Caco-2 (cell line): ENCODE measurements at places on chromosomes 4 and X.

- peak; percentile 72 for DNase-seq
Observed at GRCh38 chr4:39706741-39707511, 9.0 kb downstream of the UBE2K start.

DNA sequence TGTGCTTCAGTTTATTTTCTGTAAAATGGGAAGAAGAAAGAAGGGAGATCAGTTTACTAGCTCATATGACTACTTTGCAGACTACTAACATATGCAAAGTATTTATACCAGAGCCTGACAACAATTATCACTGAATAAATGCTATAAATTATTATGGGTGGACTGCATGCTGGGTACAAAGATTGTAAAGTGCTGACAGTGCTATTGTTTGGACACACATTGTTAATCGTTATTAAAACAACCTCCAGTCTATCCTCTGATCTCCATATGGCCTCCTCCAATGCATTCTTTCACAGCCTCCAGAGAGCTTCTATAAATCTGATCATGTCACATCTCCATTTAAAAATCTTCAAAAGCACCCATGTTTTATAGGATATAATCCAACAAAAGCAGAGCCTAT lies 90.1 kb upstream of the HS3ST1 start:
- no peak for DNase-seq

- DNase-seq: no peak
Observed at GRCh38 chr4:103664436-103665075, 55.2 kb downstream of the TACR3 start.

GRCh38 chr4:172980219-172980618 lies 188.4 kb upstream of the GALNT7 start:
- DNase-seq: no peak

- no peak for DNase-seq
Observed at GRCh38 chrX:153338836-153339235, 4.9 kb downstream of the ZNF275 start.

DNA sequence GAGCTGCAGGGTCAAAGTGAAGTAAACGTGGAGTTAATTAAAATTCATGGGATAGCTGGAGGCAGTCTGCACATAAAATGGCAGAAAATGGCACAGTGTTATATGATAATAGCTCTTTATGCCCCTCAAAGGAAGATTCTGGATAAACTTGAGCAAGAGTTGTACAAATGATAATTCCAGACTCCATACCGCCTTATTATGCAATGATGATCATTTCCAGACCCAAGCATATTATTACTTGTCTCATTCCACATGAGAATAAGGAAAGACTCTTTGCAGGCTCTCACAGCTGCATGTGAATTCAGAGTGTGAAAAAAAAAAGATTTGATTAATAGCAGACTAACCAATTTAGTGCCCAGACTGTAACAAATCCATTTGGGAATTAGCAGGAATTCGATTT lies 105.4 kb downstream of the STK32B start:
- DNase-seq: no peak

DNA sequence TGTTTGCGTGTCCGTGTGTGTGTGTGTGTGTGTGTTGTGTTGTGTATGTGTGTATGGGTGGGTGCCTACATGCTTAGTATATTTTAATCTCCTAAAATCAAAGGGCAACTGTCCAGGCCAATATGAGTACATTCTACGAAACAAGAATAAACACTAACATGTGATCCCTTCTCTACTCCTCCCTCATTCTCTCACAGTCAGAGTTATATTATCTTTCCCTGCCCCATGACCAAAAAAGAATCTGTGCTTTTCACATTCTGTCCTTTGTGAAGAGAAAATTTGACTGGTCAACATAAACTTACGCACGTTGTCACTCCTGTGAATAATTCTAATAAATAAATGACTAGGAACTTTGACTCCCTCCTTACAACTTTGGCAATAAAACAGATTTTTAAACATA lies 532.9 kb downstream of the DMD start:
- no peak for DNase-seq

- DNase-seq: no peak
Observed at GRCh38 chrX:9875801-9876200, 89.6 kb downstream of the SHROOM2 start.

GRCh38 chr4:20825505-20825904 lies 125.2 kb downstream of the PACRGL start:
- no peak for DNase-seq

GRCh38 chr4:175891851-175892250 lies 79.8 kb upstream of the GPM6A start:
- DNase-seq: no peak

- DNase-seq: no peak
Observed at GRCh38 chrX:56817179-56817578, 88.1 kb downstream of the NBDY start.

DNA sequence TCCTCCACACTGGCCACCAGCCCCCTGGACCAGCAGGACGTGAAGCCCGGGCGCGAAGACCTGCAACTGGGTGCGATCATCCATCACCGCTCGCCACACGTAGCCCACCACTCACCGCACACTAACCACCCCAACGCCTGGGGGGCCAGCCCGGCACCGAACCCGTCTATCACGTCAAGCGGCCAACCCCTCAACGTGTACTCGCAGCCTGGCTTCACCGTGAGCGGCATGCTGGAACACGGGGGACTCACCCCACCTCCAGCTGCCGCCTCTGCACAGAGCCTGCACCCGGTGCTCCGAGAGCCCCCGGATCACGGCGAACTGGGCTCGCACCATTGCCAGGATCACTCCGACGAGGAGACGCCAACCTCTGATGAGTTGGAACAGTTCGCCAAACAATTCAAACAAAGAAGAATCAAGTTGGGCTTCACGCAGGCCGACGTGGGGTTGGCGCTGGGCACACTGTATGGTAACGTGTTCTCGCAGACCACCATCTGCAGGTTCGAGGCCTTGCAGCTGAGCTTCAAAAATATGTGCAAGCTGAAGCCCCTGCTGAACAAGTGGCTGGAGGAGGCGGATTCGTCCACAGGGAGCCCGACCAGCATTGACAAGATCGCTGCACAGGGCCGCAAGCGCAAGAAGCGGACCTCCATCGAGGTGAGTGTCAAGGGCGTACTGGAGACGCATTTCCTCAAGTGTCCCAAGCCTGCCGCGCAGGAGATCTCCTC lies 600 bp downstream of the POU3F4 start:
- DNase-seq: no peak

- no peak for DNase-seq
Observed at GRCh38 chr4:155566354-155566753, 100.3 kb upstream of the GUCY1A1 start.

GRCh38 chr4:2910409-2910808 lies 52.8 kb downstream of the NOP14 start:
- DNase-seq: no peak

GRCh38 chrX:2676794-2677675 lies 14.1 kb upstream of the CD99 start:
- DNase-seq: peak; percentile 76

DNA sequence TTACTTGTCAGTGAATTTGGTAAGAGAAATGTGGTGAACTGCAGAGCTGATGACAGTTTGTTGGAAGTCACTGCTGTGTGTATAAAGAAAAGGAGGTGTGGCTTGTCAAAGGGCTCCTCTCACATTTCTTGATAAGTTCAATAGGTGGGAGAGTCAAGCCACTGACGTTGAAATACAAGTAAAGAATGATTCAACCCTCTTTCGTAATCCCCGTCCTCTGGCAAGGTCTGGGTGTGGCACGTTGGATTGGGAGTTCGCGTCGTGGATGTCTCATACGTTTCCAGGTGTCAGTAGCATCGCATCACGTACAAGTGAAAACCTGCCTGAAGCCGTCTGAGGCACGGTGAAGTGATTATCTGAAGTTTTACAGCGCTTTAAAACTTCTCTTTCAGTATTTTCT lies 76.4 kb downstream of the EGF start:
- DNase-seq: peak; percentile 27

DNA sequence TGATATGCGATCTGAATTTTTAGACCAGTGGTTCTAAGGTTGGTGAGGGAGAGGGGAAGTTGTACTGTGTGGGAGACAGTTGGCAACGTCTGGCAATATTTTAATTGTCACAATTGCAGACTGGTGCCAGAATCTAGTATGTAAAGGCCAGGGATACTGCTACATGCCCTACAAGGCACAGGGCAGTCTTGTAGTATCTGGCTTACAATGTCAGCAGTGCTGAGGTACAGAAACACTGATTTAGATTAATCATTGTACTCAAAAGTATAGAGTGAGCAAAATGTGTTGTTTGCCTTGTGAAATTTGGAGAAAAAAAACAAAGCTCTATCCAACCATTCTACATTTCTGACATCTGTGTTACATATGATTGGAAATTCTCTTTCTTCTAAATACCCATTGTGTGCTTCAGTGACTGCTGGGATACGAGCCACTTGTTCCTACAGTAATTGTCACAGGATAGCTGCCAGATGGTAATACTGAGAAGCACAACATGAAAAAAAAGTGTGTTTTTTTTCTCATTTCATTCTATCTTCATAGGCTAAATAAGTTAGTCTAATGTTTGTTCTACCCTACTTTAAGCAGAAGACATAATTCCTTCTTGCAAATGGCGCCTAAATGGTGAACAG lies 526.7 kb upstream of the AGA start:
- DNase-seq: no peak

GRCh38 chr4:40473578-40474388 lies 138.7 kb downstream of the CHRNA9 start:
- DNase-seq: peak; percentile 76

- no peak for DNase-seq
Observed at GRCh38 chrX:131061306-131061705, 3.2 kb downstream of the ARHGAP36 start.

- DNase-seq: no peak
Observed at GRCh38 chrX:153685751-153686696, 1.7 kb upstream of the SLC6A8 start.

GRCh38 chrX:10089378-10089795 lies 67.4 kb upstream of the CLCN4 start:
- no peak for DNase-seq

DNA sequence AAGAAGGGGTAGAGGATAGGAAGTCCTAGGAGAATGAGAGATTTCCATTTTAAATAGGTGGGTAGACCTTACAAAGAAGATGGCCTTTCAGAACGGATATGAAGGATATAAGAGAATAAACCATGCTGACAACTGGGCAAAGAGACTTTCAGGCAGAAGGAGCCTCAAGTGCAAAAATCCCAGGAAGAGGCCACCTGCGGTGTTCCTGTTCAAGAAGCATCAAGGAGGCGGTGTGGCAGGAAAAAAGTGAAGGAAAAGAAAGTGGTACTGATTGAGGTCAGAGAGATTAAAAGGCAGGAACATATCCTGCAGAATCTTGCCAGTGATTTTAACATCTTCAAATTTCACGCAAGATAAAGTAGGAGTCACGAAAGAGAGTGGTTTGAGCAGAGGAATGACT lies 172.0 kb downstream of the FSTL5 start:
- DNase-seq: no peak

DNA sequence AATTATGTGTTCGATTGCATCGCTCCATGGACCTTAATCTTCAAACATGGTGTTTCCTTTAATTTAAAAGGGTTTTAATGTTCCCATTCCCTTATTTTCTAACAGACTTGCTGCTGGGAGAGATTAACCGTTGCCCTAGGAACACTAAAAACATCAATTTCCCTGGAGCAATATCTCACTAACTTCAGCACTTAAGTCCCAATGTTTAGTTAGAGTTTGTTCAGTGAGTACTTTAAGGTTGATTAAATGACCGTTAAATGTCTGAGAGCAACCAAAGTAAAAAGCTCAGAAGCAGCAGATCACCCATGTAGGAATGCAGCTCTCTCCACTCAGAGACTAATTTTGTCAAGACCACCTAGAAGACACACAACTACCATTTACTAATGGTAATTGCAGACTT lies 111.2 kb upstream of the PDE5A start:
- no peak for DNase-seq

GRCh38 chrX:136546371-136546781 lies 14.4 kb downstream of the VGLL1 start:
- DNase-seq: no peak

- DNase-seq: peak; percentile 52
Observed at GRCh38 chrX:119984652-119985051, 41.1 kb upstream of the NKAP start.

- no peak for DNase-seq
Observed at GRCh38 chrX:19188566-19188965, 66.3 kb upstream of the ADGRG2 start.

DNA sequence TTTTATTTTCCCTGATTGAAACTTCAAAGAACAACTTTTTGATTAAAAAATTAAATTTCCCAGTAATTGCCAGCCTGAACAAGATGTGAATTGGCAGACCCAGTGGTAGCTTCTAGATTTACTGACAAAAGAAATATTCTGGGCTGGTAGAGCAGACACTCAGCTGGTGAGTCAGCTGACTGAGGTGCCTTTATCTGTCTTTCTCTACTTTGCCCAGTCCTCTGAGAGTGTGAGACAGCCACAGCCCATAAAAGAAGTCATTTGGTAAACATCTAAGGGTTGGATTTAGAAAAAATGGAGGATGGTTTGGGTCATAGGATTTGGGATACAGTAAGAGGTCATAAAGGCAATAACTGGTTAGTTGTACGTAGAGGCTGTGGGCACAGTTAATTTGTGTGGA lies 54.5 kb downstream of the CCSER1 start:
- DNase-seq: peak; percentile 7

- no peak for DNase-seq
Observed at GRCh38 chrX:129006491-129006890, 516.8 kb downstream of the SMARCA1 start.

DNA sequence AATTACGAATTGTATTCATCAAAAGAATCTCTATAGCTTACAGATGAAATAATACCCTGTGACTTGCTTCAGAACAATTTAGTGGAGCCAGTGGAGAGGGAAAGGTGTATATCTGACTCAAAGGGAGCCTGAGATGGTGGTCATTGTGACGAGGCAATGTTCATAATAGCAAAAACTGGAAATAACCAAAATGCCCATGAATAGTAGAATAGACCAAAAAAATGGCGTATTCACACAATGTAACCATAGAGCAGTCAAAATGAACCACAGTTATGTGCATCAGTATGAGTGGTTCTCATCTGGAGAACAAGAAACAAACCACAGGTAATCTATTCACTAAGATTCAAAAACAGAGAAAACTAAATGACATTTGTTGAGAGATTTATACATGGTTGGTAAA lies 125.3 kb upstream of the CLNK start:
- DNase-seq: no peak
